Epithelial cell of esophagus (primary cell): ENCODE measurements at places on chromosomes 7 and 10.

DNA sequence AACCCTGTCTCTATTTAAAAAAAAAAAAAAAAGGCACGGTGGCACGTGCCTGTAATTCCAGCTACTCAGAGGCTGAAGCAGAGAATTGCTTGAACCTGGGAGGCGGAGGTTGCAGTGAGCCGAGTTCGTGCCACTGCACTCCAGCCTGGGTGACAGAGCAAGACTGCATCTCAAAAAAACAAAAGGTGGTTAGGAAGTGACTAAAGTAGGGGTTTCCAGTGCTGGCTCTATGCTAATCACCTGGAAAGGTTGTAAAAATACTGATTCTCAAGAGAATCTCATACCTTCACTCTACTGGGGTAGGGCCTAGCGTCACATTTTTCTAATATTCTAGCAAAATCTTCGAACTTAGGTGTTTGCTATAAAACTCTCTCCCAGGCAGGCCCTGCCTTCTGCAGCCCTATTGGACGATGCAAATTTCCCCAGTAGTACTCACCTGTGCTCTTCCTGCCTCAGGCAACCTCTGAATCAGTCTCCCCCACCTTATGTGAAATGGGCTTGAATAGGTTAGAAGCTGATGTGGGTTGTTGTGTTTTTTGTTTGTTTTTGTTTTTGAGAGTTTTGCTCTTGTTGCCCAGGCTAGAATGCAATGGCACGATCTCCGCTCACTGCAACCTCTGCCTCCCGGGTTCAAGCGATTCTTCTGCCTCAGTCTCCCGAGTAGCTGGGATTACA, 3.5 kb downstream of the ZP3 start:
- peak; percentile 78 for DNase-seq

- no peak for DNase-seq
These were observed 34.0 kb downstream of the CYTH3 start for GRCh38 chr7:6238309-6238925.

DNA sequence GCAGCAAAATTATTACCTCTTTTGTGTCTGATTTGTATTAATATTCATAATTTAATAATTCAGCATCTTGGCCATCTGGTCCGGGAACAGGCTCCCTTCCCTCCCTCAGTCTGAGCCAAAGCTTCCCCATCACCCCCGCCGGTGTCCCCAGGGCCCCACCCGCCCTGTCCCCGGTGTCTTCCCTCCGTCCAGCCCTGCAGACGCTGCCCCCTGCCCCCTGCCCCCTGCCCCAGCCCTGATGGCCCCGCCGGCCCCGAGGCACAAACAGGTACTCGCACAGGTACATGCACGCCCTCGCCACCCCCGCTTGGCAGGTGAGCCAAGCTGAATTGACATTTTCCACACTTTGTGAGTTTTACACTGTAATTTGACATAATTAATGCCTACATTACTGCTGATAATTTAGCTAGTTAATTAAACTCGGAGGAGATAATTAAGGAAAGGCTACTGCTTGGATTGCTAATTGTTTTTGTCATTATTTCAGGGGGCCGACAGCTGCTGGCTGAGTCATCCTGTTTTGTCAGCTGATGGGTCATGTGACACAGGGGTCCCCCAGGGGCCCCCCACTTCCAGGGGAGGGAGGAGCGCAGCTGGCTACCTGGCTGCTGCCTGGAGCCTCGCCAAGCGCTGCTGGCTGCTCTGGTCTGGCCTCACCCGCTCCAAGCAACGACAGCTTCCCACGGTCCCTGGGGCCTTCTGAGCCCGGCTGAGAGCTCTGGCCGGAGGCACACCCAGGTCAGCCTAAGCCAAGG, 36.6 kb downstream of the MICALL2 start:
- DNase-seq, result no peak

DNA sequence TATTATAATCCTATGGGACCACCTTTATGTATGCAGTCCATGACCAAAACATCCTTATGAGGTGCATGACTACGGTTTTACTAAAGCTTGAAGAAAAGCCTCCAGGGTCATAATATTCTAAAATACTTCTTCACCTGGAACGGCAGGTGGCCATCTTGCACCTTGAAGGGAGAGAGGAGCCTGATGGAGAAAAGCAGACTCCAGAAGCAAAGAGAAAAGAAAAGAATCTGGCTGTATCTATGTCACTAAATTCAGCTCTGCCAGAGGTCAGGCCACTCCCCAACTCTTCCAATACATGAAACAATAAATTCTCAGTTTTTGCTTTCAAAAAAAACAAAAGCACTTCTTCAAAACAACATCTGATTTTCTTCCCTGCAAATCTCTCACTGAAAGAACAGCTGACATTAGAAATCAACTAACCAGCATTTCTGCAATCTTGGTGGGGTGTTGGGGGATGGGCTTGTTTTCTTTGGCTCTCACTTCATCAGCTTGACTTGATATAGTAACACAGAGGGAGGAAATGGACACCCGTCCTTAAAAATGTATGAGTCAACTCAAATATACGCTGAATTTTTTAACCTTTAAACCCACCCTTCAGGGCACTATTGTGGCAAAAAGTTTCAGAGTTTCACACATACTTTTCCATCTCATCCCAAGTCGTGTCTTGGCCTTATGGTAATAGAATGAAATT, 21.7 kb downstream of the HIBADH start:
- DNase-seq, result peak; percentile 72

DNA sequence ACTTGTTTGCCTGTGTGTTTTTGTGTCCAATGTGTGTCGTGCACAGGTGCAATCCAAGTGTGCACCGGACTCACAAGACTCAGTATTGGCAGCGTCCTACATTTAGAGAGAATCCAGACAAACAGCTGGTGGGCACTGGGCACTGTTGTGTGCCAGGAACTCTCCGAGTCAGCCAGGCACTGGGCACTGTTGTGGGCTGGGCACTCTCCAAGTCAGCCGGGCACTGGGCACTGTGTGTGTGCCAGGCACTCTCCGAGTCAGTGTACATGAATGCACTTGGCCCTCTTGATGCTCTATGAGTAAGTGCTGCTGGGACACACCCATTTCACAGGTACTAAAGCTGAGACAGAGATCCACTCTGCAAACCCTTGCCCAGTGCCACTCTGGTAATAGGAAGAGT, 303.5 kb downstream of the PTPRN2 start:
- DNase-seq, result no peak

GRCh38 chr10:32957341-32958084, 517 bp downstream of the ITGB1 start:
- DNase-seq, result no peak

DNA sequence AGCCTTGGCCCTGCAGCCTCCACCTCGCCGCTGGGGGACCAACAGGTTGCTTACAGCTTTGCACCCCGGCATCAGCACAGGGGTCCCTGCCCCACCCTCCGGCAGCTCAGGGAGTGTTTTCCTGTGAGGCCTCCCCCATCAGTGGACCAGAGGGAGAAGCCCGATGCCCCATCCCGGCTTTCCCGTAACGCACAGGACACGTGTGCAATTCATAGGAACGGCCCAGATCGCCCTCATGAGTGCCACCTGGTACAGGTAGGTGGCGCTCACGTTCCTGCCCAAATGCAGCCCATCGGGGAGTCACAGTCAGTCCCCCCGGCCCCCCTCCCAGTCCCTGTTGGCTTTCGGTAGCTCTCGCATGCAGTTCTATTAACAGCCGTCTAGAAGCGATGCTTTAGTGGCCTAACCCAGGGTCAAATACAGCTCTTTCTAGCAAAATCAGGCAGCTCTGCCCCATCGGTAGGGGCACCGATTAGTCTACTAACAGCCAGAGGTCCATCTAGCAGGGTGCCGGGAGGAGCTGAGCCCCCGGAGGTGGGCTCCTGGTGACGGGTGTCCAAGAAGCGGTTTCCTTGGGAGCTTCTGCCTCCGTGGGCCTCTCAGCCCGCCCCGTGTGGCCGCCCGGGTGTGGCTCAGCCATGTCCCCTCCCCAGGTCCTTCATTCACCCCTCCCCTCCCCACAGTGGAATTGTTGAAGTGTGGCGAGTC, 48.4 kb upstream of the GTF2IRD1 start:
- DNase-seq, result peak; percentile 29

DNA sequence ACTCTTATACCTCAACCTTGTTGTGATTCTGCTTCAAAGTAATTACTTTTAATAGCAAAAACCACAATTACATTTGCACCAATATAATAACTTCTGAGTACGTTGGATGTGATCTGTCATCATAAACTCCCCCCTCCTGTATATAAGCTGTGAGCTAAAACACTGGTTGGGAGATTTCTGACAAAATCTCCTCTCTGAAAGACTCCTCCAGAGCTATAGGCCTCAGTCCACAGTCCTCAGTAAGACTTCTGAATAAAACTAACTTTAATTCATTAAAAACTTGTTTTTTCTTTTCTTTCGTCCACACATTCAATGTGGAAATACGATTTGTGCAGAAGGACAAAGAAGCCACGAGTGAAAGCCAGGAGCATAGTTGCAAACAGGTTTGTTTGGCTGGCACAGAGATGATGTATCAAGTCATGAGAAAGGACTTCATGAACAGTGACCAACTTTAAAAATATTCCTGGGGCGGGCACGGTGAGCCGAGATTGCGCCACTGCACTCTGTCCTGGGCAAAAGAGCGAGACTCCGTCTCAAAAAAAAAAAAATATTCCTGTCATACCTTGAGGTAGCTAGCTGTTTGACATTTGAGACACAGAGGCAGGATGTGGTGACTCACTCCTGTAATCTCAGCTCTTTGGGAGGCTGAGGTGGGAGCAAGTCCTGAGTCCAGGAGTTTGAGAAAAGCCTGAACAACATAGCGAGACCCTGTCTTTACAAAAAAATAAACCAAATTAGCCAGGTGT, 91.1 kb upstream of the ARHGAP21 start:
- DNase-seq, result peak; percentile 97

DNA sequence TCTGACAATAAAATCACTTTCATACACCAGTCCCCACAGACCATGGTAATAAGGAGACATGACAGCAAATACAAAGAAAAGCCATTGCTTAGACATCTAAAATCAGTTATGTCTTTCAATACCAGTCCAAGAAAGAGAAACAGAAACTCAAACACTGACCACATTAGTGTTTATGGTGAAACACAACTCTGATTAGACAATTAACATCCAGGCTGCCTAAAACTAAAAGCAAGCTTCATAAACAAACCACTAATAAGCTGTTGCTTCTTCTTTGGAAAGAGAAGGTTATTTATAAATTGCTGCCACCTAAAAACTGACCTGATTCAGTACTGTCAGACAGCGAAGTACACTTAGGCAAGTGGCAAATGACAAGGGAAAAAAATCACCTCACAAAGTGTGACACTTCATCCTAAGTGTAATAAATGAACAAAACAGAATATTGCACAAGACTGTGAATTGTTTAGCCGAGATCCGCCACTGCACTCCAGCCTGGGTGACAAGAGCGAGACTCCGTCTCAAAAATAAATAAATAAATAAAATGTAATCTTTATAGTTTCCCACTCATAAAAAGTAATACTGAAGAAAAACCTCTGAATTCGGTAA, 277.4 kb downstream of the PARD3 start:
- DNase-seq, result no peak

- DNase-seq, result peak; percentile 88
These were observed 74.6 kb downstream of the PAXIP1 start for GRCh38 chr7:154928136-154929005.

DNA sequence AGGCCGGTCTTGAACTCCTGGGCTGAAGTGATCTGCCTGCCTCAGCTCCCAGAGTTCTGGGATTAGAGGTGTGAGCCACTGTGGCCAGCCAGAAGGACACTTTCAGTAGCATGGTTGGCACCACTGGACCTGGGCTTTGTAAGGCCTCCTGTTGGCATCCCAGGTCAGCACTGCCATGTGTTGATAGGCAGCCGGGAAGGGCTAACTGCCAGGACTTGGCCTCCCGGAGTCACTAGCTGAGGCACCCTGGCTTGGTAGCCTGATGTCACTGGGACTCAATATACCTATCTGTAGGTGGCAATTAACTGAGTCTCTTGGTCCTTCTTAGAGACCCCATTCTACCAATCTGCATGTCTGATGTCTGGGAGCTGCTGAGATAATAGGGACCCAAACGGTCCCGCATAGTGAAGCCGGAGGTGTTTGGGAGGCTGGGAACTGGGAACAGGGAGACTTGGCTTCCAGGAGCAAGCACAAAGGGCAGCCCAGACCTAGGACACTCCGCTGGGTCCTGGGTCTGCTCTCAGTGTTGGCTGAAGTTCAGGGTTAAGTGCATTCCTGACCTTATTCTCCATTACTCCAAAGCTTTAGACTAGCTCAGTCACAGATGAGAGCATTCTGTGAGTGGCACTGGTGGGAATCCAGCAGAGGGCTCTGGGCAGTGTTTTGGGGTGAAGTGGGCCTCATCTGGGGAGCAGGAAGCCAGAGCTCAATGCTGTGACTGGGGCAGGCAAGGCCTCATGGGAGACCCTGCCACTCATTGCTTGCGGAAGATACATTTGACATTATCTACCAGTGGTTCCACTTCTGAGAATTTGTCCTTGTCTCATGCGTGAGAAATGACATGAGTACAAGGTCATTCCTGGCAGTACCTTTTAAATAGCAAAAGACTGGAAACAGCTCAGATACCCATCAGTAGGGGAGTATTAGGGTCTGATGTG, 2.7 kb downstream of the LHPP start:
- DNase-seq, result no peak

DNA sequence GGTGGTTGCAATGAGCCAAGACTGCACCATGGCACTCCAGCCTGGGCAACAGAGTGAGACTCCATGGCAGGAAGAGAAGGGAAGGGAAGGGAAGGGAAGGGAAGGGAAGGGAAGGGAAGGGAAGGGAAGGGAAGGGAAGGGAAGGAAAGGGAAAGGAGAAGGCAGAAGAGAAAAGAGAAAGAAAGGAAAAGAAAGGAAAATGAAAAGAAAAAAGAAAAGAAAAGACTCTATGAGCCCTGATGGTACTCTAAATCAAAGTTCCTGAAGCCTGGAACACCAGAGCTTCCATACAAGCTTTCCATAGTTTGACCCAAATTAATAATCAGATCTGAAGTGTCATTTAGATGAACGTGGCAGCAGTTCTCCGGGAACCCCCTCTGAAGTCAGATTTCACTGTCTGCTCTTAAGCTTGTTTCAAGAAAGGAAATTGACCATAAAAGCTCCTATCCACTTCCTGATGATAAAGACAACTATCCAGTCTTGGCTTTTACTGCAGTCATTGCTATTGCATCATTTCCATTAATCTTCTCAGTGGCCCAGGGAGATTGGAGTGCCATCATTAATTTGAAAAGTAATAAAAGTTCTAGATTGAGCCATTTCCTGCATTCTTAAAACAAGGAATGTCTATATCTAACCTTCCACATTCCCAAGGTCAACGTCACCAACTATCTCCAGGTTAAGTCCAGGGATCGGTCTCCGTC, 44.2 kb upstream of the FRMD4A start:
- no peak for DNase-seq

DNA sequence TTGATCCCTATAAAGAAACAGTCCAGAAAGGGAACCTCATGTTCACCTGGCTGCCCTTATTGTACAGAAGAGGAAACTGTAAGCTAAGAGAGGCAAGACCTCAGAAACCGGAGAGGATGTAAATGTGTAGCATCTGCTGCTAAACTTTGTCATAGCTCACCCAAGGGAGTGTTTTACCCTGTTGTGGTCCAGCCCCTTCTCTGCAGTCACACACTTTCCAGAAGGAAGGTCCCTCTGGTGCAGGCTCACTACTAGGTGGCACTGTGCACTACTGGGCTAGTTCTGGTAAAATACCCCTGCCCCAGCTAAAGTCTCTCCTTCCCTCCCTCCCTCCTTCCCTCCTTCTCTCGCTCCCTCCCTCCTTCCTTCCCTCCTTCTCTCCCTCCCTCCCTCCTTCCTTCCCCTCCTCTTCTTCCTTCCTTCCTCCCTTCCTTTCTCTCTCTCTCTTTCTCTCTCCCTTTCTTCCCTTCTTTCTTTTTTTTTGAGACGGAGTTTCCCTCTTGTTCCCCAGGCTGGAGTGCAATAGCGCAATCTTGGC, 42.5 kb upstream of the LCOR start:
- DNase-seq, result no peak

GRCh38 chr7:75663302-75663907, 75.3 kb downstream of the HIP1 start:
- DNase-seq, result no peak
